ENCODE measurements at places on chromosomes 11 and 22. TPM values are rescaled to one million over a fixed set of nuclear protein-coding genes. Genes with fewer than 3 reads are reported as not detected.

RAB38 gene
- total RNA-seq = 1.6 TPM

SYTL2 gene
- total RNA-seq = 51.1 TPM

KIF18A gene
- 4.7 TPM for total RNA-seq

SHISAL1 gene
- 7.3 TPM for total RNA-seq

SCGB1C1 gene
- not detected for total RNA-seq
